MCF 10A (cell line): ENCODE measurements at places on chromosomes 3 and 15. TPM values are rescaled to one million over a fixed set of nuclear protein-coding genes. Genes with fewer than 3 reads are reported as not detected.

Gene ALPK3
- 0.07 and 0.10 TPM in 2 replicates for total RNA-seq

Gene LIPH
- 0.07 and 0.32 TPM in 2 replicates for total RNA-seq

Gene TGM5
- 0.12 TPM in 1 of 2 replicates, not detected in the other for total RNA-seq

Gene EOGT
- total RNA-seq, result 40.9 and 41.7 TPM in 2 replicates

Gene SLMAP
- 71.0 and 77.9 TPM in 2 replicates for total RNA-seq

DNA sequence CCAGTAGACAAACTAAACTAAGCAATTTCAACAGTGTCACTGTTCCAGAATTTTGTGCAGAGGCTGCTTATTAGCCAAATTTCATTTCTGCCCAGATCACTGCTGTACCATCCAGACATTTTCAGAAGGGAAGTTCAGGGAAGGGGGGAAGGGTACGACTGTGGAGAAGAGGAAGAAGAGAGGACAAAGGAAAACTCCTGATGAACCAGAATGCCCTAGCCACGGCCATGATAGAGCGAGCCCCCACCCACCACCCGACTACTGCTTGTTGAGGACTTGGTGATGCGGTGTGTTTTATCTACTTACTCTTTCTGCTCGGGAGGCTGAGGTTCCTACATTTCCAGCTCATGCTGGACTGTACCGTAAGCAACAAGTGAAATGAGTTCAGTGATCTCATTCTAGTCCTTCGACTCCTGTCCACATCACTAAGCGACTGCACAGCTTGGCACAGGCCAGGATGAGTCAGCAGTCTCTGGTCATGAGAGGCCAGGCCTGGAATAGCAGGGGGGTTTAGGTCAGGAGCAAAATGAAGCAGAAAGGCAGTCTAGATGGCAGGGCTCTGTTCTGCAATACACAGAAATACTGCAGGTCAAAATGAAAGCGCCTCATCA, 330.8 kb downstream of the TIGIT start:
- H3K4me3 ChIP-seq, result peak overlapping the region; percentile 48
- H3K4me1 ChIP-seq, result peaks cover 20% of the 10 kb centered on the region
- peak; percentile 92 for DNase-seq
- peak overlapping the region; percentile 82 for H3K27ac ChIP-seq
- peaks cover 5% of the 10 kb centered on the region for H3K36me3 ChIP-seq
- no peaks in the 10 kb centered on the region for H3K27me3 ChIP-seq

DNA sequence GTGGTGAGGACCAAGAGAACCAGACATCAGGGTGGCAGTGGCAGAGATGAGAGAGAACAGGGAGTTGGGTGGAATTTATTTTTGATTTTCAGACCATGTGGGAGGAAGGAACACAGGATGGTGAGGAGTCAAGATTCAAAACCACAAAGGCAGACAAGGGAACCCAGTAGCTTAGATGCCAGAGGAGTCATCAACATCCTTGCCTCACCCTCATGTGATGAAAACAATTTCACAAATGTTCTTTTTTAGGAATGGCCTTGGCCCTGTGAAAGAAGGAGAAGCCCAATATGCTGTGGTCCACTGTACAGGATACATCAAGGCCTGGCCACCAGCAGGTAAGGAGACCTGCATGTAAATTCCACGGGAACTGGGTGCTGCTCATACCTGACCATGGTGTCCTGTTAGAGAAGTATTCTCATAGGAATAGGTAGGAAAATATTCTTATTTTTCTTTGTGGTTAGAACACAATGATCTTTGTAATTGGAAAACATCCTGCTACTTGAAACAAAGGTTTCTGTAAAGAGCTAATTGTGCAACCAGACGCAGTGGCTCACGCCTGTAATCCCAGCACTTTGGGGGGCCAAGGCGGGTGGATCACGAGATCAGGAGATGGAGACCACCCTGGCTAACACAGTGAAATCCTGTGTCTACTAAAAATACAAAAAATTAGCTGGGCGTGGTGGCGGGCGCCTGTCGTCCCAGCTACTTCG, 110.0 kb downstream of the ARNT2 start:
- no peaks in the 10 kb centered on the region for H3K27me3 ChIP-seq
- no peak overlapping the region for H3K4me3 ChIP-seq
- no peaks in the 10 kb centered on the region for H3K36me3 ChIP-seq
- H3K27ac ChIP-seq, result peak overlapping the region; percentile 14
- H3K4me1 ChIP-seq, result peaks cover 9% of the 10 kb centered on the region

DNA sequence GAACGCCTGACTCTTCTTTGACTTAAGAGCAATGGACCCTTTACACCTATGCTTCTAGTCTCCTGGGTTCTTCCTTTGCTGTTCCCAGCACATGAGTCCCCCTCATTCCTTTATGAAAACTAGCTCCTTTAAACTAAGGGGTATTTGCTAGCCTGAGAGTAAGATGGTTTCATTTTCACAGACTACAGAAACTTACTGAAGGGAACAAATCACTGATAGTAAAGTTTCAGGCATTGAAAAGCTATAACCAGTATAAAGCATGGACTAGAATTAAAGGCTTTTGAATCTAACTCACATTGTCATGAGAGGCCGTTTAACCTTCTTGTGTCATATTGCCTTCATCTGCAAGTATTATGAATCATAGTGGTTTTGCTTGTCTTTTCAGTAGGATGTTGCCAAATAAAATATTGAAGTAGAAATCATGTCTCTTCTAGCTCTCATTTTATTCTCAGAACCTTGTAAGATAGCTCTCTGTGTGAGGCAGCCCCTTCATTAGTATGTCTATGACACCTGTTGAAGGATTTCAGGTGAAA, 765.9 kb downstream of the NR2F2 start:
- no peaks in the 10 kb centered on the region for H3K36me3 ChIP-seq
- DNase-seq, result no peak
- H3K4me3 ChIP-seq, result no peak overlapping the region
- no peaks in the 10 kb centered on the region for H3K4me1 ChIP-seq

DNA sequence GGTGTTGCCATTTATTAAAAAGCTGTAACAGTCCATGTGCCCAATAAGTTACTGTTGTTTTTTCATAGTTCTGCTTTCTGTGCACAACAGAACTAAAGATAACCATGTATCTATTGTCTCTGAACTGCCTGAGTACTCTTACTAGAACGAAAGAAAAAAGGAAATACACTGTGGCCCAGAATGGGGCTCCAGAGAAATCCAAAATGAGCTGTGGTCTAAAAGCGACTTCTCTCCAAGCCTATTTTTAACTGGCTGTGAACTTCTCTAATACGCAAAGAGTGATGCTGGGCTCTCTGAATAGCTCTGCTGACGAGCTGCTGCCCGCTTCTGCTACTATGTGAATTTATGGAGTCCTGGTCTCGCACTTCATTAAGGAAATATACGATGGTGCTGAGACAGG, 56.2 kb upstream of the LPP start:
- H3K4me3 ChIP-seq, result no peak overlapping the region
- no peak overlapping the region for H3K27ac ChIP-seq
- H3K36me3 ChIP-seq, result no peaks in the 10 kb centered on the region
- no peak for DNase-seq
- H3K27me3 ChIP-seq, result no peaks in the 10 kb centered on the region

- H3K4me3 ChIP-seq, result no peak overlapping the region
- no peak for DNase-seq
- H3K4me1 ChIP-seq, result no peaks in the 10 kb centered on the region
- H3K36me3 ChIP-seq, result no peaks in the 10 kb centered on the region
- peaks cover 30% of the 10 kb centered on the region for H3K27me3 ChIP-seq
- H3K27ac ChIP-seq, result no peak overlapping the region
These were observed 44.8 kb downstream of the ST8SIA2 start for GRCh38 chr15:92438471-92438870.

- no peak overlapping the region for H3K27ac ChIP-seq
- no peak overlapping the region for H3K4me3 ChIP-seq
- no peaks in the 10 kb centered on the region for H3K27me3 ChIP-seq
- DNase-seq, result no peak
- H3K36me3 ChIP-seq, result no peaks in the 10 kb centered on the region
- H3K4me1 ChIP-seq, result no peaks in the 10 kb centered on the region
These were observed 134.1 kb downstream of the ISL2 start for GRCh38 chr15:76470691-76471090.

GRCh38 chr3:25023876-25024275, 404.2 kb upstream of the RARB start:
- no peak overlapping the region for H3K27ac ChIP-seq
- no peaks in the 10 kb centered on the region for H3K36me3 ChIP-seq
- no peak for DNase-seq
- no peak overlapping the region for H3K4me3 ChIP-seq
- no peaks in the 10 kb centered on the region for H3K4me1 ChIP-seq

DNA sequence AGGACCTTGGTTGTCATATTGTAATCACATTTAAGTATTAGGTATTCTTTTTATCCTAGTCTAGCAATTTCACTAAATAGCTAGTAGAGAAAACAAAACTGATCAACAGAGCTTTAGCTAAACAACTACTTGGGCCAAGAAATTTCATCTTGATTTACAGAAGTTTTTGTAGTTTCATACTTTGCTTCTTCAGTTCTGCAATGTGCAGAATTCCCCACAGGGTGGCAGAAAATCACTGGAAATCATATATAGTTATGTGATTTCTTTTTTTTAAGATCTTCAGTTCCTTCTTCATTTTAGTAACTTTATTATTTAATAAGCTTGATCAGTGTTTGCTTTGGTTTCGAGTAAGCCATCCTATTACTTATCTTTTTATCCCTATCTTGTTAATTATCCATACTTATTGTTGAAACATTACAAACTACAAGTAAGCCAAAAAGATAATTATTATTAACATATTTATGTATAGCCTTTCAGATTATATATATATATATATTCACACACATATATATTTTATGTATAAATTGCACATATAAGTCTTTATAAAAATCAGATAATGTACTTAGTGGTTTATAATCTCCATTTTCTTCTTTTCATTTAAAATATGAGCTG, 2.2 kb upstream of the BNIP2 start:
- DNase-seq, result peak; percentile 63
- peaks cover under 1% of the 10 kb centered on the region for H3K36me3 ChIP-seq
- no peak overlapping the region for H3K27ac ChIP-seq
- H3K4me1 ChIP-seq, result peaks cover 12% of the 10 kb centered on the region
- no peaks in the 10 kb centered on the region for H3K27me3 ChIP-seq

DNA sequence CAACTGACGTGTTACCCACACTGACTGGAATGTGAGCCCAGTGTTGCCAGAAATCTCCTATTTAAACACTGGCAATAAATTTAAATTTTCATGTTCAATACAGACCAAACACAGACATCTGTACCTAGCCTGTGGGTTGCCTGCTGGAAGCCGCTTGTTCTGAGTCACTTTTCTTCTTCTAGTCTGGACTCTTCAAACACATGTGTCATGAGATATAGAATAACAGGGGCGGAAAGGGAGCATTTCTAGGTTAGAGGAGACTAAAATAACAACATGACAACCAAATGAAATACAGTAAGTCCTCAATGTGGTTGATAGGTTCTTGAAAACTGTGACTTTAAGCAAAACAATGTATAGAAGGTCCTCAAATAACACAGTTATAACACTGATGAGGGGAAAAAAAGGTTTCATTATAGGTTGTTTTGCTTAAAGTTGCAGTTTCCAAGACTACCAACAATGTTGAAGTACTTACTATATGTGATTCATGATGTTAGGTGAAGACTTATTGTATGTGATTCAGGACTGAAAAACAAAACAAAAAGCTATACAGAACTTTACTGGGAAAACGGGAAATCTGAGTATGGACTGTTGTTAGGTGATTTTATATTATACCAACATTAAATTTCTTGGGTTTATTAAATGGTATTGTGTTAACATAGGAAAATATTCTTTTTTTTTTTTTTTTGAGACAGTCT, 63.1 kb downstream of the PRKAR2A start:
- H3K4me1 ChIP-seq, result no peaks in the 10 kb centered on the region
- no peak for DNase-seq
- H3K36me3 ChIP-seq, result peaks cover 57% of the 10 kb centered on the region
- H3K4me3 ChIP-seq, result no peak overlapping the region

GRCh38 chr3:56918111-56918568, 116.4 kb upstream of the ARHGEF3 start:
- H3K4me3 ChIP-seq, result no peak overlapping the region
- DNase-seq, result no peak
- no peaks in the 10 kb centered on the region for H3K4me1 ChIP-seq
- H3K27me3 ChIP-seq, result no peaks in the 10 kb centered on the region
- no peaks in the 10 kb centered on the region for H3K36me3 ChIP-seq

GRCh38 chr3:72872183-72872582, 15.7 kb upstream of the GXYLT2 start:
- no peak for DNase-seq
- no peaks in the 10 kb centered on the region for H3K4me1 ChIP-seq
- H3K27ac ChIP-seq, result no peak overlapping the region
- H3K27me3 ChIP-seq, result peaks cover 8% of the 10 kb centered on the region
- no peaks in the 10 kb centered on the region for H3K36me3 ChIP-seq

DNA sequence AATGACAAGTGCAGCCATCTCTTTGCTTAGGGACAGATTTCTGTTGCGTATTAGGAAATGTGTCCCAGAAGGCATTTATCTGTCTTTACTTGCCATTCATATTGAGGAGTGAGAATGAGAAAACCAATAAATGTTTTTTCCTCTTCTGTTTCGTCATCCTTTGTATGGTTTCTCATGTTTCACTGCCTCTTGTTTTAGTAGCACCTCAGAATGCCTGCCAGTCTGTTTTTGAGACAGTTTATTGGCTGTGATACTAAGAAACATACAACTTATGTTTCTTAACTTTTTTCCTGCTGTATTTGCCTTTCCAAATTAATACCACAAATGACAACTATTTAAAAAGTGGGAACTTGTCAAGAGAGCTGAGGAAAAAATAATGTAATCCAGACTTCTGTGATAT, 390.2 kb upstream of the GOLIM4 start:
- no peak overlapping the region for H3K4me3 ChIP-seq
- H3K27ac ChIP-seq, result no peak overlapping the region
- no peaks in the 10 kb centered on the region for H3K4me1 ChIP-seq
- H3K36me3 ChIP-seq, result no peaks in the 10 kb centered on the region

DNA sequence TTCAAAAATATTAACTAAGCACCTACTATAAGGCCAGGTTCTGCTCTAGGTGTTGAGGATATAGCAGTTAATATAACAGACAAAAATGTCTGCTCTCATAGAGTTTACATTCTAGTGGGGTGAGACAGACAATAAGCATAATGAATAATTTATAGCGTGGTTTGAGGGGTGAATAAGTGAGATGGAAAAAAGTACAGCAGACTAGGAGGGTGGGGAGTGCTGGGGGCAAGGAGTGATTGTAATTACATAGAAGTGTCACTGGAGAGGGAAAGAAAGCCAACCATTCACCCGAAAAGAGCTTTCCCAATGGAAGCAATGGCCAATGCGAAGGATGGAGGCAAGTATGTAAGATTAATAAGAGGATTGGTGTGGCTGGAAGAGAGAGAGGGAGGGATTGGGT, 552.9 kb upstream of the KCNMB2 start:
- no peak overlapping the region for H3K4me3 ChIP-seq
- DNase-seq, result no peak
- peaks cover 5% of the 10 kb centered on the region for H3K36me3 ChIP-seq
- H3K27ac ChIP-seq, result peak overlapping the region; percentile 3

DNA sequence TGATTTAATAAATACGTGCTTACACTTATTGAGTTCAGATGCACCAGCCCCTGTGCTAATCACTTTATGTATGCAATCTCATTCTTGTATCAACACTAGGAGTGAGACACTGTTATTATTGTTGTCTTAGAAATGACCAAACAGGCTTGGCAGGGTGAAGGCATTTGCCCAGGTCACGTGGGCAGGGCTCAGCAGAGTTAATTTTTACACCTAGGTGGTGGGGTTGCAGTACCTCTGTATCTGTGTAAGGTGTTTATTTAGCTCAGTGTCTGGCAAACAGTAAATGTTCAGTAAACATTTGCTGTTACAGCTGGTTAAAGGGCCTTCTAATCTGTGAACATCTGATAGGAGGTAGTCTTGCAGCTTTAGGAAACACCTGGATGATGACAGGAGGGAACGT, 200.0 kb downstream of the CACNA2D3 start:
- DNase-seq, result no peak
- H3K27ac ChIP-seq, result no peak overlapping the region
- no peak overlapping the region for H3K4me3 ChIP-seq
- H3K27me3 ChIP-seq, result no peaks in the 10 kb centered on the region
